ENCODE measurements at places on chromosomes 13 and 19.

DNA sequence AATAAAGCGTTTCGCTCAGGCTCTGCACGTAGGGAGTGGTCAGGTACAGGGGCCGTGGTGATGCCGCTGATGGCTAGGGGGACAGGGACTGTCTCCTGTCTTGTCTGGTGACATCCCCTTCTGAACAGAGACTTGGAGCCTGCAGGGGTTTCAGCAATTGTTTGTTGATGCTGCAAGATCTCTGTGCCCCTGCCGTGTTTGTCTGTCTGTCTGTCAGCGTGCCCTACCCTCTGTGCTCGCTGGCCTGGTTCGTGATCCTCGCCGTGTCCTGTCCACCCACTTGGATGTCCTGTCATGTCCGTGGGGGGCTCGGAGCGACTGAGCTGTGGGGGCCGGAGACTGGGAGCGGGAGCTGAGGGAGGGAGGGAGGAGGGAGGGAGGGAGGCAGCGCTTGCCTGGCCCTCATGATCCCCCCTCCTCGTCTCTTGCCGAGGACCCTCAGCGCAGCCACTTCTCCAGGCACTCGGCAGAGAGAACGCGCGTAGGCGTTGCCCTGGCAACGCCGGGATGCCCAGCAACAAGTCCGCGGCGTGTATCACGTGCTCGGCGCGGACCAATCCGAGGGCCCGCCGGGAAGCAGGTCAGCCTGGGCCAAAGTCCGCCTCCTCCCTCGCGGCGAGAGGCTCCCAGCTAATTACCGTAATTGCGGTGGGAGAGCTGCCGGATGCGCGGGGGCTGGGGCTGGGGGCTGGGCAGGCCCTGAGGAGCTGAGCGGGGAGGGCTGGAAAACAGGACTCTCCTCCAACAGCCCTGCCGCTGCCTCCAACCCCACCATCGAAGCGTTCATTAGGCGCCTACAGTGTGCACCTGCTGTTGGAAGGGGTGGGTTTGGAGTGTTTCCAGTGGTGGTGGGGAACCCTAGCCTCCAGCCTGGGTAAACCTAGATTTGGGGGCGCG is 31.9 kb upstream of the FEM1A start:
- H3K4me3 ChIP-seq = peak overlapping the region; percentile 10
- H3K27me3 ChIP-seq = no peaks in the 10 kb centered on the region
- no peaks in the 10 kb centered on the region for H3K36me3 ChIP-seq
- no peak overlapping the region for H3K27ac ChIP-seq
- DNase-seq = peak; percentile 81
- peaks cover 12% of the 10 kb centered on the region for H3K4me1 ChIP-seq

GRCh38 chr13:29619995-29620394 is 24.5 kb upstream of the SLC7A1 start:
- H3K4me1 ChIP-seq = no peaks in the 10 kb centered on the region
- H3K27me3 ChIP-seq = no peaks in the 10 kb centered on the region
- no peak for DNase-seq
- no peak overlapping the region for H3K4me3 ChIP-seq

DNA sequence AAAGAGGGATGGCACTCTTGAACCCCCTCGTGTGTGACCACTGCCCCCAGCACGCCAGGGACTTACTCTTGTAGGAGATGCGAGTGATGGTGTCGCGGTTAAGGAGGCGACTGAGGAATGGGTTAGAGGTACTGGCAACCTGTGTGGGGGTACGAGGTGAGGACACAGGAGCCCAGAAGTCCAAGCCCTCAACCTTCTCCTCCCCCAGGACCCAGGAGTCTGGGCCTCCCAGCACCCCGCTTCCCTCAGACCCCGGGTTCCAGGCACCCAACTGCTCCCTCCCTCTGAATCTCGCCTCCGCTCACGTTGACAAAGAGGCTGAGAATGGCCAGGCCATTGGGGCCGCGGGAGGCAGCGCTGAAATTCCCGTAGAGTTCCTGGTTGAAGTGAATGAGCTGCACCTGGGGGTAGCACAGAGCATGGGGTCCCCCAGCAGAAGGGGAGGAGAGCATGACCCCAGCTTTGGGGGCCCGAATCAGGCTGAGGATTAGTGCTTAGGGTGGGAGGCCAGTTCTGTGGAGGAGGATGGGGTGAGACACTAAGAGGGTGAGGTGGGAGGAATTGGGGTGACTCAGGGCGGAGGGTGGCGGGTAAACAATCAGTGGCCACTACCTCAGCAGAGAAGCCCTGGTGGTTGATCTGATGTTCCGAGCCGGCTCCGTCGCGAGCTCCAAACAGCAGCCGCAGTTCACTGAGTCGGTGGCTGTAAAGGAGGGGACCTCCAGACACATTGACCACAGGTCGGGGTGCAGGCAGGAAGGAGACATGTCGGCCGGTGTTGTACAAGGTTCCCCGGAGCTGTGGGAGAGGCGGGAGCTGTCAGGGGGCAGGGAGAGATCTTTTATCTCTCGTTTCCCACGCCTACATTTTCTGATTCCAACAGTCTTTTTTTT is 2.5 kb upstream of the DBP start:
- H3K27me3 ChIP-seq = no peaks in the 10 kb centered on the region
- no peak overlapping the region for H3K4me3 ChIP-seq
- DNase-seq = no peak
- H3K4me1 ChIP-seq = peaks cover 31% of the 10 kb centered on the region

- H3K4me3 ChIP-seq = no peak overlapping the region
- H3K27ac ChIP-seq = no peak overlapping the region
Observed at GRCh38 chr13:112956571-112957294, 12.3 kb upstream of the MCF2L start.

GRCh38 chr19:43476606-43477005 is 11.2 kb upstream of the LYPD3 start:
- no peaks in the 10 kb centered on the region for H3K27me3 ChIP-seq
- H3K4me3 ChIP-seq = no peak overlapping the region
- no peak overlapping the region for H3K27ac ChIP-seq
- no peak for DNase-seq

- no peaks in the 10 kb centered on the region for H3K27me3 ChIP-seq
- no peaks in the 10 kb centered on the region for H3K4me1 ChIP-seq
- H3K36me3 ChIP-seq = no peaks in the 10 kb centered on the region
- no peak within 1 kb of the TSS for H3K27ac ChIP-seq
- no peak for DNase-seq
- H3K4me3 ChIP-seq = no peak within 1 kb of the TSS
Observed at GRCh38 chr13:113666951-113667701, at the start of gene GRK1. Gene GRK1, plus strand, starts transcription at chr13:113667219. Its CDS starts 168 bp downstream, at chr13:113667387.

GRCh38 chr13:49308097-49308875 is 60.6 kb downstream of the CDADC1 start:
- no peaks in the 10 kb centered on the region for H3K27me3 ChIP-seq
- DNase-seq = no peak

DNA sequence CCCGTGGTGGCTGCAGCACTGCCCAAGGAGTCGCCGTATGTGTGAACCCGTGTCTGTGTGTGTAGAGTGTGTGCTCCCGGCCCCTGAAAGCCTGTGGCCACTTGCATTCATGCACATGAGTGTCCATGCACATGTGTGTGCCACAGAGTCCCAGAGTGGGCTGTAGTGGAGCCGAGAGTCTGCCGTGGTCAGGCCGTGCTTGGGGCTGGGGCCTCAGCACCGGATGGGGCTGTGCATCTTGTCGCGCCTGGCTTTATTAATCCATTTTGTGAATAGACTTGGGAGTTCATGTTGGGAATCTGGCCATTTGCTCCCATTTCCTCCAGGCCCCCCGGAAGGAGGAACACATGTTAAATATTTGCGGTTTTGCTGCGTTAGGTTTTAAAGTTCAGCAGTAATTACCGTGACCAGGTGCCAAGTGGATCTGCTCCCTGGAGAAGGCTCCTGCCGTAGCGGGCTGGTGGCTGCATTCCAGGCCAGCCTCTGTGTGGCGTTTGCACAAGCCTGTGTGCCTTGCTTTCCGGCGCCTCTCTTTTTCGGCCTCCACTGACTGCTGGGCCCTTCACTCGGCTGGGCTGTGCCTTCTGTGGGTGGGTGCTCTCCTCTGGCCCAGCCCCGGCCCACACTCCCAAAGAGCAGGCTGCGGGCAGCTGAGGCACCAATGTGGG is 69.2 kb upstream of the KCTD15 start:
- H3K27ac ChIP-seq = no peak overlapping the region
- no peaks in the 10 kb centered on the region for H3K36me3 ChIP-seq
- DNase-seq = no peak
- H3K4me3 ChIP-seq = no peak overlapping the region
- H3K4me1 ChIP-seq = no peaks in the 10 kb centered on the region

DNA sequence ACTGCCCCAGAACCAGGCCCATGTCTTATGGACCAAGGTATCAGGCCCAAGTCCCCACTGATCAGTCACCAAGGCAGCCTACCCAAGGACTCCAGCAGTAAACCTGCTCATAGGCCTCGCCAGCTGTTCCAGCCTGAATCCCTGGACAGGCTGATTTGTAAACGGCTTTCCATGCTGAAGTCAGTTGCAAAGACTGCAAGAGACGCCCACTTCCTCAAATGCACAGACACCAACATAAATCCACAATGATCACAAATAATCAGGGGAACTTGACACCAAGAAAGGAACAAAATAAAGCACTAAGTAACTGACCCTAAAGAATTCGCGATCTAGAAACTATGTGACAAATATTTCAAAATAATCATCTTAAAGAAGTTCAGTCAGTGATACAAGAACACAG is 75.2 kb downstream of the RXFP2 start:
- no peaks in the 10 kb centered on the region for H3K27me3 ChIP-seq
- no peak overlapping the region for H3K4me3 ChIP-seq
- no peak for DNase-seq
- H3K36me3 ChIP-seq = no peaks in the 10 kb centered on the region

DNA sequence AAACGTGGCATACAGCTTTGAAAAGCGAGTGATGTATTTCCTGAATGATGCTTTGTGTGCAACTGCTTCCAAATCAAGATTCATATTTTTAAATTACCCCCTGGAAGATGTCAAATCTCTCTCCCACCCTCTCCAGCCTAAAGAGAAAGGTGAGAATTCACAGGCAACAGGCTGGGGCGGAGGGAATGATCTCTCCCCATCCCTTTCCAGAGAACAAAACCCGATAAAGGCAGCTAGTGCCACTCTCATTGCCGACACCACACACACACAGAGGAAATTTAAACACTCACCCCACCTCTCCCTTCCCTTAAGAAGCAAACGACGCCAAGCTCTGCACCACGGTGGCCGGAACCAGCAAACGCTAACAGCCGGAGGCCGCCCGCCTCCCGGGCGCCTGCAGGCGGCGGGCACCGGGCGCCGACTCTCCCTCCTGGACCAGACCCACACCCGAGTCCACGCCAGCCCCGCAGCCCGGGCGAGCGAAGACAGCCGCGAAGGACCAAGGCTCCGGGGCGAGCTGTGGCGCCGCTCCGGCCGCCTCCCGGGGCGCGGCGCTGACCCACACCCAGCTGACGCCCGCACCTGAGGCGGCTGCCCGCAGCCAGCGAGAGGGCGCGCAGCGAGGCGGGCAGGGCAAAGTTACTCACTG is 477 bp downstream of the LNX2 start:
- DNase-seq = no peak
- H3K27me3 ChIP-seq = no peaks in the 10 kb centered on the region
- peaks cover 12% of the 10 kb centered on the region for H3K36me3 ChIP-seq
- H3K27ac ChIP-seq = no peak overlapping the region
- peak overlapping the region; percentile 92 for H3K4me3 ChIP-seq

- H3K27ac ChIP-seq = no peak overlapping the region
- no peak for DNase-seq
- no peaks in the 10 kb centered on the region for H3K4me1 ChIP-seq
- H3K27me3 ChIP-seq = no peaks in the 10 kb centered on the region
- no peaks in the 10 kb centered on the region for H3K36me3 ChIP-seq
Observed at GRCh38 chr13:65914716-65915115, 1315.4 kb downstream of the PCDH9 start.

- no peak overlapping the region for H3K4me3 ChIP-seq
- DNase-seq = no peak
- H3K4me1 ChIP-seq = no peaks in the 10 kb centered on the region
- H3K36me3 ChIP-seq = no peaks in the 10 kb centered on the region
Observed at GRCh38 chr19:43872547-43873336, 45.6 kb downstream of the ZNF283 start.

- no peaks in the 10 kb centered on the region for H3K27me3 ChIP-seq
- peaks cover 53% of the 10 kb centered on the region for H3K4me1 ChIP-seq
Observed at GRCh38 chr19:17073869-17074633, 1.2 kb downstream of the HAUS8 start.

DNA sequence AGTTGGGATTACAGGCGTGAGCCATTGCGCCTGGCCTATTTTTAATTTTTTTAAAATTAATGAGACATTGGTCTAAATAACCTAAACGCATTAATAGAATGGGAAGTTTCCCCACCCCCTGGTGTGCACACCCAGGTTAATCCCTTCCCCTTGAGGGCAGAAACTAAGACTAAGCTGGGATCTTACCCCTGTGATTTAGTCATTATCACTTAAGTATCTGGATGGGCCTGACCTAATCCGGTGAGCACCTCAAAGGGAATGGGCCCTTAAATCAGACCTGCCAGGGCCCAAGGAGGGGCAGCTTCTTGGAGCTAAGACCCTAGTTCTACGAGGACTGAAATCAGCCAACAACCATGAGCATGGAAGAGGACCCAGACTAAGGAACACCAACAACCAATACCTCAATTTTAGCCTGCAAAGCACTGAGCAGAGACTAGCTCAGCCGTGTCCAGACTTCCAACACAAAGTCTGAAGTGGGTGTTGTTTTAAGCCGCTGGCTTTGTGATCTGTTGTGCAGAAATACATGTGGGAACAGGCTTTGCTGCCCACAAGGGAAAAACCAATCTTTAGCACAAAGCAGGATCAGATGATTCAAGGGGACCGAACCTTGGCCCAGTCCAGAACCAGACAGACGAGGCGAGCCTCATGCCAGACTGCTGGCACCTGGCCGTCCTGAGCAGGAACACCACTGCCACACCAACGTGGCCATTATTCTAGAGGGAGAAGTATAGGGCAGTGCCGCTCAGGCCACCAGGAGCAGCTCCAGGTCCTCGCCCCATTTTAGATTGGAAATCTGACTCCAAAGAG is 7.1 kb downstream of the UBE2S start:
- H3K4me3 ChIP-seq = no peak overlapping the region
- no peaks in the 10 kb centered on the region for H3K27me3 ChIP-seq
- no peak overlapping the region for H3K27ac ChIP-seq
- peak; percentile 14 for DNase-seq
- peaks cover 1% of the 10 kb centered on the region for H3K4me1 ChIP-seq
- peaks cover 45% of the 10 kb centered on the region for H3K36me3 ChIP-seq

DNA sequence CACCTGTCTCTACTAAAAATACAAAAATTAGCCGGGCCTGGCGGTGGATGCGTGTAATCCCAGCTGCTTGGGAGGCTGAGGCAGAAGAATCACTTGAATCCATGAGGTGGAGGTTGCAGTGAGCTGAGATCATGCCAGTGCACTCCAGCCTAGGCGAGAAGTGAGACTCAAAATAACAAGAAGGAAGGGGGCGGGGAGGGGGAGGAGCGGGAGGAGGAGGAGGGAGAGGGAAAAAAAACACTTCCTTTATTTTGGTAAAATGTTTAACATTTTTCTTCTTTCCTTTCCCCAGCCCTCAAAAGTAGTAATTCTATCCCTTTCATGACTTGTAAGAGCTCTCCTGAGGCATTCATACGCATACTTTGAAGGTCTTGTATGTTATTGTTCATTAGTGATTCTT is 44.3 kb downstream of the SPRY2 start:
- H3K4me3 ChIP-seq = no peak overlapping the region
- no peak for DNase-seq
- H3K27me3 ChIP-seq = no peaks in the 10 kb centered on the region
- H3K27ac ChIP-seq = no peak overlapping the region
- no peaks in the 10 kb centered on the region for H3K36me3 ChIP-seq
- H3K4me1 ChIP-seq = no peaks in the 10 kb centered on the region

Measured in B cell (primary cell).